ENCODE measurements at places on chromosomes 7 and 10.

DNA sequence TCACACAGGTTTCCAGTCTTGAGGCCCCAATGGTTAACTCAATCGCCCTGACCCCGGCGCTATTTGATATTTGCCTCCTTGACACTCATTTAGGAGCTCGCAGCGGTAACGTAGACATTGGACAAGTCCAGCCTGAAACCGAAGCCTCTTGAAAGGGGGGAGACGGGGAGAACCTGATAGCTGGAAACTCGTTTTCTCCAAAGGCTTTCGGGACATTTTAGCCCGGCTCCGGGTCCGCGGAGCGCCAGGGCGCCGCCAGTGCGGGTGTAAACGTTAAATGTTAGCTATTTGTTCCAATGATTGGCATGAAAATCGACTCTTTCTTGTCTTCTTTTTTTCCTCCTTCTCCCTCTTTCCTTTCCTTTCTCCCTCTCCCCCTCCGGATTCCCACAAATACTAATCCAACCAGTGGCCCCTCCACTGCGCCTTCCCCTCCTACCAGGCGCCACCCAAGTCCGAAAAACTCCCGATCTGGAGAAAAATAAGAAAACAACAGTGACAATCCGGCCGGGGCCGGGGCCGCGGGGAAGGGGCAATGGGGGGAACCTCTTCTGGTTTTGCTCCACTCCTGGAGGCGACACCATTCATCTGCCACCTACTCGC is 17.2 kb upstream of the GATA3 start:
- DNase-seq, result no peak

GRCh38 chr10:21953585-21954057 is 49.9 kb downstream of the DNAJC1 start:
- DNase-seq, result no peak

- no peak for DNase-seq
Measured at GRCh38 chr10:132011024-132011423, 29.3 kb upstream of the BNIP3 start.

DNA sequence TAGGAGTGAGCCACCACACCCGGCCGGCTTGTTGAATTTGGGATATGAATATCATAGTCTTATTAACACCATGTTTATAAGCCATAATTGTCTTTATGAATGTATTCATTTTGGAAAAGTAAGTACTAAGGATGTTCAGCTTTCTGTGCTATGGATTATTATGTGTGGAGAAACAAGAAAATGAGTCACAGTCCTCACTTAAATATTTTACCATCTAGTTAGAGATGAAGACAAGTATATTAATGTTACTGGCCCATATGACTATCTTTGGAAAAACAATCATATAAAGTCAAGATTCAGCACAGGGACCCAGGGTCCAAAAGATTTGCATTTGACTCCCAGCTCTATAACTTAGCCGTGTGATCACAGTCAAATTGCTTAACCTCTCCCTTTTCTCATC is 9.8 kb upstream of the TOMM7 start:
- no peak for DNase-seq

DNA sequence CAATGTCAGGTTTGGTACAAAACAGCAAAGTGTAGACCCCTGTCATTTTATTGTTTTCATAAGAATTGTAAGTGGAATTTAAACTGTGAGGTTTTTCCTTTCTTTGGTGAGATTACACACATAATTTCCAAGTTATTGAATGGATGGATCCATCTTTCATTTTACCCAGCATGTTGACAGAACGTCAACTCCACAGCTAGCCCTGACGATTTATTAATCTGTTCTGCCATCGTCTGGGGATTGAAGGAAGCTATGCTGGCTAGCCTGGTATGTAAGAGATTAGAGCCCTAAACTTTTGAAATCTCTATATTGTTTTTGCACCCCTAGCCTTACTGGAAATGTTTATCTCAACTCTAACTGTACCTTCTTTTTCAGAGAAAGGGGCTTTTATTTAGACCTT is 8.6 kb downstream of the WNT16 start:
- DNase-seq, result no peak

DNA sequence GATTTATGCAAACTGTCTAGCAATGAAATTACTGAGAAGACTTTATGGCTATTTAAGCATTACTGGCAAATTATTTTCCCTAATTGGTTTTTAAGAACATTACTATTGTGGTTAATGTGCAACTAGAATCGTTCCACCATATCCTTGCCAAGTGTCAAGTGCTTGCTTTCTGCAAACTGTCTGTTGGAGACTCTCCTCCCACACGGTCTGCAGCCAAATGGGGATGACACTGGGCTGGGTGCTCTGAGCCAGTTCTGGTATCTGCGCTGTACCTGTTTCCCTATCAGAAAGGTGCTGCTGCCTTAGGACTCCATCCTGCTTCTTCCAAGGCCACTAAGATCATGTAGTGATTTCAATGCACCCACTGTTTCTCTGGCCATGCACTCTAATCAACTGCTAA is 110.4 kb downstream of the RAMP3 start:
- DNase-seq, result no peak
